Stimulated activated CD8-positive, alpha-beta memory T cell treated with anti-CD3 and anti-CD28 coated beads, Interleukin-15, amount 100 ng/mL, for 24 hours (primary cell): ENCODE measurements at places on chromosomes 7 and 10.

- no peak for DNase-seq
Measured at GRCh38 chr7:85997515-85997914, 646.2 kb upstream of the GRM3 start.

GRCh38 chr10:100501423-100501822, 18.2 kb downstream of the SEC31B start:
- no peak for DNase-seq

GRCh38 chr10:21488246-21488956, 37.1 kb downstream of the SKIDA1 start:
- DNase-seq: no peak

GRCh38 chr7:11701829-11702560, 130.0 kb downstream of the THSD7A start:
- DNase-seq: no peak

DNA sequence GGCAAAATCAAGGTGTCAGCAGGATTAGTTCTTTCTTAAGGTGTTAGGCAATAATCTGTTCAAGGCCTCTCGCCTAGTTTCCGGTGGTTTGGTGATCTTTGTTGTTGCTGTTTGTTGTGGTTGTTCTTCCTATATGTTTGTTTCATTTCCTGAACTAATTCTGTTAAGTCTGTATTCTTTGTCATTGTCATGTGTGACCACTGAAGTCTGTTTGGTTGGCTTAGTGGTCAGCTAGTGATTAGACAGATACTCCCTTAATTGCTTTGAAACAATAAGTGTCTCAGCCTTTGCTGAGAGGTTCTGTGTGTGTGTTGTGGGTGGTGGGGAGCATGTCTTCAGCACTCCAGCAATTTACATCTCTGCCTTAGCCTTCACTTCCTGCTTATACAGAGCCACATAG, 46.0 kb downstream of the ABCC2 start:
- no peak for DNase-seq

GRCh38 chr7:129854401-129854800, 98.4 kb downstream of the UBE2H start:
- no peak for DNase-seq

DNA sequence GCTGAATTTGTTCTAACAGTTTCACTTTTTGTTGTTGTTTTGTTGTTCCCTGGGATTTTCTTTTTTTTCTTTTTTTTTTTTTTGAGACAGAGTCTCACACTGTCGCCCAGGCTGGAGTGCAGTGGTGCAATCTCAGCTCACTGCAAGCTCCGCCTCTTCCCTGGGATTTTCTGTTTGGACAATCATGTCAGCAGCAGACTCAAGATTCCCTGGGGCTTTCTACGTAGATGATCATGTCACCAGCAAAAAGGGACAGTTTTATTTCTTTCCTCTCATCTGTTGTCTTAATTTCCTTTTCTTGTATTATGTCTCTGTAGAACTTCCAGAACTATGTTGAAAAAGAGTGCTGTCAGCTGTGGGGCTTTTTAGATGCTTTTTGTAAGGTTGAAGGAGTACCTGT, 241.4 kb downstream of the TNS3 start:
- no peak for DNase-seq

DNA sequence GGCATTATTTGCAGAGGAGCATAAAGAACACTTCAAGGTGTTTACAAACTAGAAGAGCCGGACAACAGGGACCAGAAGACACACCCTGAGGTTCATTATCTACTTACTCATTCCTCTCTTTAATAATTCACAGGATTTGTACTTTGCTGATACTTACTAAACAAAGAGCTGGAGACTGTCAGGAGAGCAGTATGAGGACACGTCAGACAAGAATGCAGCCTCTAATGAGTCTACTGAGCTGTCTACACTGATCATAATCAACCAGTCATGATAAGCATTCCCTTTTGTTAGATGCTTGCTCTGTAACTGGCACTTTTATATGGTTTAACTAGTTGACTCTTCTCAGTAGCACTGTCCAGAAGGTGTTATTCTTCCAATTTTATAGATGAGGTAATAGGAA, 243.3 kb upstream of the CDC14C start:
- no peak for DNase-seq

DNA sequence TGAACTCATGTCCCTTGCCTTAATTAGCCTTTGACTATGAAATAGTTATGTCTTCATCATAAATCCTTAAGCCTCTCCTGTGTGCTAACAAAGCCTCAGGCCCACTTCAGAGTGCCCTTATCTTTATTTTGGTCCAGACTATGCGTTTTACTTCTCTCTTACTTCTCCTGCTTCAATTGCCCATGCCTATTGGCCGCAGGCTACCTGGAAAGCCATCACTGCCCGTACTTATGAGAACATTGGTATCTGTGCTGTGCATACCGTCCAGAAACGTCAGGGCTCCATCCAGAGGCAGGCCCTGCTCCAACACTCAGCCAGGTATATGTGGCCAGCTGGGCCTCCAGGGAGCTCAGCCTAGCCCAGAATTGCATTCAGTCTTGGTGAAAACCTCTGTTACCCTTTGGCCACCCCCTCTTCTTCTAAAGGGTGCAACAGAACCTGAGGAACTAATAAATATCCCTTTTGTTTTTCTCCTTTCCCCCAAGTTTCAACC, 212.4 kb upstream of the MTPN start:
- DNase-seq: no peak

DNA sequence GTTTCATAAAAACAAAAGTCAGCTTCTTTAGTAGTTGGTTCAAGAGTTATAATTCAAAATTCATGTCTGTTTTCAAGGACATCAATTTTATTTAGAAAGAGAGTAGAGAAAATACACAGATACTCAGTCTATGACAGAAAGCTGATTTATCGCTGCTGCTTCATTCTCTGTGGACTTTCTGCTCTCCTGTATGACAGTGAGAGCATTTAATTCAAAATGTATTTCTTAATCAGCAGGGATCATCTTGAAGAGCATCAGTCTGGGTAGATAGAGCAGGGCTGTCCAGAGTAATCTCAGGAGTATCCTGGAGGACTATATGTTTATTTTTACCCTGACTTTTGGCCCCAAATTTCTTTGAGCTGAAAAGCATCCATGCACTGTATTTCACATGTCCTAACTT, 1676.7 kb downstream of the REEP3 start:
- DNase-seq: no peak

GRCh38 chr7:101087334-101088068, 2.2 kb downstream of the TRIM56 start:
- DNase-seq: no peak

DNA sequence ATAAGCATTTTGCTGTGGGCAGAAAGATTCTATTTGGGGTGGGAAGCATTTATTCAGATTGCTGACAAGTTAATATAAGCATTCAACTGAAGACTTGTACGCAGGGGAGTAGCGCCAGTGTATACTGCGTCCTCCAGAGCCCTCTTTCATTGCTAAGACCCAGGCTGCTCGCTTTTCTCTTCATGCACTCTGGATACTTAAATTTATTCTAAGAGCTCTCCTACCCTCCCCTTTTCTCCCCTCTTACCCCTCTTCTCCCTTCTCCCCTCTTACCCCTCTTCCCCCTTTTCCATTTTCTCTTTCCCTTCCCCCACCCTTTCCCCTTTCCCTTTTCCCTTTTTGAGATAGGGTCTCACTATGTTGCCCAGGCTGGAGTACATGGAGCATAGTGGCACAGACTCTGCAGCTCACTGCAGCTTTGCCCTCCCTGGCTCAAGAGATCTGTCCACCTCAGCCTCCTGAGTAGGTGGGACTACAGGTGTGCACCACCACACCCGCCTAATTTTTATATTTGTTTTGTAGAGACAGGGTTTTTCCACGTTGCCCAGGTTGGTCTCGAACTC, 125.8 kb downstream of the CDK14 start:
- no peak for DNase-seq

- DNase-seq: no peak
Measured at GRCh38 chr7:91343996-91344629, 79.9 kb downstream of the FZD1 start.

DNA sequence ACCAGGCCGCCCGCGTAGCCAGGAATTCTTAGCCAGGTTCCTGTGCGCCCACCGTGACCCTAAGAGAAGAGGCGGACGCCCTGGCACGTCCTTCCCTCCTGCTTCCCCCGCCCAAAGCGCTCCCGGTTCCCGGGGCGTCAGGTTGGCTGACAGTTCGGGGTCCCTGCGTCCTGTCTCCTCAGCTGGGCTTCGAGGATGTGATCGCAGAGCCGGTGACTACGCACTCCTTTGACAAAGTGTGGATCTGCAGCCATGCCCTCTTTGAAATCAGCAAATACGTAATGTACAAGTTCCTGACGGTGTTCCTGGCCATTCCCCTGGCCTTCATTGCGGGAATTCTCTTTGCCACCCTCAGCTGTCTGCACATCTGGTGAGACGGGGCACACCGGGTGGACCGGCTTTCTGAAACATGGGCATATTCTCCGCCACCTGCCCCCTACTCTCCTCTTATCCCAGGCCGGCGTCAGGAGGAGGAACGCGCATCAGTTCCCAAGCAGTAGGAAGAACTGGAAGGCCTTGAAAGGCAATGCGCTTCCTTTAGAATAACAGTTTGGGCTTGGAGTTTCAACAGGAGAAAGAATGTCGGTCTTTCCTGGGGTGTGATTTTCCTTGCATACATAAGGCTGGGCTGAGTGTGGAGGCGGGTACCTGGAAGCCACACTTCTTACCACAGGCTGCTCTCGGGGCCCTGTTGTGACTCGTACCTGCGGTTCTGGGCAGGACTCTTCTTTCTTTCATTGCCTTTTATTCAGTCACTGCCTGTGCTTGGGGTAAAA, 728 bp downstream of the CAV2 start:
- no peak for DNase-seq

- DNase-seq: no peak
Measured at GRCh38 chr7:83732305-83732704, 83.4 kb upstream of the SEMA3E start.

GRCh38 chr10:60950300-60950699, 6.3 kb upstream of the RHOBTB1 start:
- no peak for DNase-seq

DNA sequence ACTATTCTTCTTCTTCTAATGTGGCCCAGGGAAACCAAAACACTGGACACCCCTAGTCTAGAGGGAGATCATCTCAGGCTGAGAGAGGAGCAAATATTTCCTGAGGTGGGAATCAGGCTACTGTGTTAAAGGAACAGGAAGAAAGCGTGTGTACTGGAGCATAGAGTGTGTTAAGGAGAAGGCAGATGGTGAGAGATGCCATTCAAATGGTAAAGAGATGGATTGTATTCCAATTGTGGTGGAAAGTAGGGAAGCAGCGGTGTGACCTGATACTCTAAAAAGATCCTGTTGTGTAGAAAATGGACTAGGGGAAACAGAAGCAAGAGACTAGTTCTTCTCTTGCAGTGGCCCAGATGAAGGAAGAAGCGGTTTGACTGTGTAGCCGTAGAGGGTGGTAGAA, 31.2 kb downstream of the RAB18 start:
- DNase-seq: no peak

DNA sequence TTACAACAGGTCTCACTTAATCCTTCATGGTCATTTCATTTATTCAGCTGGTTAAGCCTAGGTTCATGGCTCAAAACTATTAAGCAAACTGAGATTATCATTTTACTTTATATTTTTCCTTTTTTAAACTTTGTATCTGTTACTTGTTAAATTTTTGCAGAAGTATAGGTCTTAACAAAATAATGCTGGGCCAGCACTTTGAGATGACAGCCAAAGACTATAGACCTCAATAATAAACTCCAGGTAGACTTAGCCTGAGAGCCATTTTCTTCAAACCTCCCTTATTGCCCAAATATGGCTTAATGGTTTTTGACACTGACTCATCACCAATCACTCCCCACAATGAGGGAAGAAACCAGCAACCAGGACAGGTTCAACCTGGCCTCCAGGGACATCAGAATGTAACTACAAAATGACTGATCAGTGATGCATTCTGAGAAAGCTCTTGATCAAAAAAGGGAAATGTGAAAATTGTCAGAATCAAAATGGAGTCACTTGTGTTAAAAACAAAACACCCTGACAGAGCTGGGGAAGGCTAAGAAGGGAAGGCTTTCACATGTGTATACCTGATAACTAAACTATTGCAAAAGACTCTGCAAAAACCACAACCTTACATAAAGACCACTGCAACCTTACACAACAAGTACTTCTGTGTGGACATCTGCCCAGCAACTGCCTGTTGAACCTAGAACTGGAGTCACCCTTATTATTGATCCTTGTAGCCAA, 2.1 kb upstream of the CCDC126 start:
- no peak for DNase-seq

DNA sequence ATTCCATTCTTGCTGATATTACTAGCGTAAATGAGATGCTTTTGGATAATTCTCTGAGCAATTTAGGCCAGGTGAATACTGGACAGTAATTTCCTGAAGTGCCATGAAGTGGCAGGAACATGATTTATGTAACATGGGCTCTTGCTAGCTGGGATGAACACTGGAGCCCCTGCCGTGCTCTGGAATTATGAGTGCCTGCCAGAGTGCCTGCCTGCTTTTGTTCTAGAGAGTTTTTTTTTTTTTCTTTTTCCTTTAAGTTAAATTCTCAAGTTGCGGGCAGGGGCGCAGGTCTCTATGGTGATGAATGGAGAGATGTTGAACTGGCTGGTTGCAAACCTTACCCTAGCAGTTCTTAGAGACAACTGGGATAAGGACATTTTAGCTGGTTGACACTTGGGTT, 165.9 kb downstream of the AUTS2 start:
- DNase-seq: no peak

GRCh38 chr7:47392241-47392759, 189.6 kb downstream of the TNS3 start:
- DNase-seq: no peak

GRCh38 chr10:83585686-83586085, 553.6 kb upstream of the GHITM start:
- no peak for DNase-seq

- DNase-seq: no peak
Measured at GRCh38 chr10:114525368-114525949, 121.2 kb upstream of the AFAP1L2 start.

- DNase-seq: no peak
Measured at GRCh38 chr7:151553356-151553755, 33.7 kb upstream of the RHEB start.

DNA sequence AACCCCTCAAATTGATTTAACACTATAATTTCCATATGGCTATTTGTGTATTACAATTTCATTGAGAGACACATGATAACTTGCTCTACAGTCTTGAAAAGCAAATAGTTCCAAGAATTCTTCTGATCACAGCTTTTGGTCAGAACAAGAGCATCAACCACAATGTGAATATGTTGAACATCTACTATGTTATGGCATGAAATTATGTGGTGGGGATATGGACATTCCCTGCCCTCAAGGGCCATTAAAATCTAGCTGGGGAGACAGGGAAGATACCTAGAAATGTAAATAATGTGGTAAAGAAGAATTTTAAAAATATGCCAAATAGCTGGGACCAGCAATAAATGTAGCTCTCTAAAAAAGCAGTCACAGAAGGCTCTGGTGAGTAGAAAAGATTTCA, 262.2 kb downstream of the FZD1 start:
- DNase-seq: no peak

GRCh38 chr7:92244808-92245486, 767 bp downstream of the KRIT1 start:
- no peak for DNase-seq
